ENCODE measurements at places on chromosomes 7 and 10.

DNA sequence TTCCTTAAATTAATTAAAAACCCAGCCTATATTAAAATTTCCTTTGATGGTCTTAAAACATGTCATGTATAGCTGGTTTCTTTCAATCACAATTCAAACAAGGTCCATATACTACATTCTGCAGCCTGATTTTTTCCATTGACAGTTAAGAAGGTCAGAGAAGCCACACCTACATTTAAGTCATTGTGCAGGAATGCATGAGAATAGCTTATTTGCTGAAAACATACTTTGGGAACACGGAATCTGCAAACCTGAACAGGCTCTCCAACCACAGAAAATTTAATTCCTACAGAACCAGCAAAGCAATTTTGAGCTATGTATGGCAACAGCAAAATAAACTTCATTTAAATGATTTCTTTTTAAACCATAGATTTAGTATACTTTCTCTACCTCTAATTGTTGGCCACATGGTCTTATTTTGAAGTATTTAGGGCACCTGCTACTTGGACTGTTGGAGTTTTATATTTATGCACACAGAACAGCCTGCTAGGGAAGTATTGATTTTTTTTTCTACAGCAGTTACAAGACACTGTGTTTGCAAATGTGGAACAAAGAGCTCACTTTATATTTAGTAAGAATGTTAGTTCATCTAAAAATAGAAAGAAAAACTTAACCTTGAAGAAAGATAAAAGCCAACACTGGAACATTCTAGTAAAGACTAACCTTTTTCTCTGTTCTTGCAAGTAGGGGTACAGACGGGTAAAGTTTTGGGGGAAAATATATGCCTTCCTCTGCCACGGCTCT, 240.9 kb upstream of the IMMP2L start:
- no peak for DNase-seq

GRCh38 chr7:37336259-37336658, 112.4 kb downstream of the ELMO1 start:
- DNase-seq, result no peak

GRCh38 chr7:72441791-72442190, 29.7 kb upstream of the CALN1 start:
- DNase-seq, result no peak

GRCh38 chr10:69807122-69807521, 5.4 kb downstream of the COL13A1 start:
- DNase-seq, result no peak

DNA sequence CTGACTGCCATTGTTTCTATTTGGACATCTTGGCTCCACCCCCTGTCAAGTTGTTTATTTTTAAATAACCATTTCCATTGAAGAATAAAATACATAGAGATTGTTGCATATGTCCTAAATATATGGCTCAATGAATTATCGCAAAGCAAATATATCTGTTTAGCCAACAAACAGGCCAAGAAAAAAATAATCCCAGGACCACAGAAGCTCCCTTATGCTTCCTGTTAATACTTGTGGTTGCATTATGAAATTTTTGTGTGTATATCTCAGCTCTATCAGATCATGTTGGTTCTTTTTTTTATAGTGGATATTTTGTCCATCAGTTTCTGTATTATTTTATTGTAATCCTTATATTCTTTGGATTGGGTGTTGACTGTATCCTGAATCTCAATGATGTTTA, 53.4 kb upstream of the CYP2C8 start:
- no peak for DNase-seq

DNA sequence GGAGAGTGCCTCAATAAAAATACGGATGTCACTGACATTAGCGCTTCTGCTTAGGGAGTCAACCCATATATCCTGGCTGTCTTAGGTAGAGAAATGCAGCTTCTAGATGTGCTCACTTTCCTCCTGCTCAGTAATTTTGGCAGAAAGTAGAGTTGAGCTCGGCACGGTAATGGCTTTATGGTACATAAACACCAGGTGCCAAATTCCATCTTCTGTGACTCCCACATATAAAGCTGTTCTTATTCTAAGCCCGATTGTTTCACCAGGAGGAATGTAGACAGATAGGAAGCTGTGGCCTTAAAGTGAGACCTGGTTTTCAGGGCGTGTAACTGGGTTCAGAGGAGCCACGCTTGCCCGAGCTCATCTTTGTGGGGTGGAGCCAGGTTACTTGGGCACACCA, 143.7 kb downstream of the CREB5 start:
- DNase-seq, result no peak

DNA sequence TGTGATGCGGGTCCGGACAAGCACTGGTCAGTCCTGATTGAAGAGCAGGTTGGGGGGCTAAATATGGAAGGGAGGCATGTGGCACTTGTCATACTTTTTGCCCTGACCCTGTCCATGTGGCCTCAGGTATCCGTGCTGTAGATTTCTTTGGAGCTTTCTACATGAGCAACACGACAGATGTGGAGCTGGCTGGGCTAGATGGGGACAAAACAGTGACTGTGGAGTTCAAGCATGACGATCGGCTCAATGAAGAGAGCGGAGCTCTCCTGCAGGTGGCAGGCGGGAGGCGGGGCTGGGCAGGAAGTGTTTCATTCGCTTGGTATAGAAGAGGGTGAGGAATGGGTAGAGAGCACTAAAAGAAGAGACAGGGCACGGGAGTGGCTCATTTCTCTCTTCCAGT, 13.0 kb upstream of the CHCHD1 start:
- DNase-seq, result peak; percentile 43

DNA sequence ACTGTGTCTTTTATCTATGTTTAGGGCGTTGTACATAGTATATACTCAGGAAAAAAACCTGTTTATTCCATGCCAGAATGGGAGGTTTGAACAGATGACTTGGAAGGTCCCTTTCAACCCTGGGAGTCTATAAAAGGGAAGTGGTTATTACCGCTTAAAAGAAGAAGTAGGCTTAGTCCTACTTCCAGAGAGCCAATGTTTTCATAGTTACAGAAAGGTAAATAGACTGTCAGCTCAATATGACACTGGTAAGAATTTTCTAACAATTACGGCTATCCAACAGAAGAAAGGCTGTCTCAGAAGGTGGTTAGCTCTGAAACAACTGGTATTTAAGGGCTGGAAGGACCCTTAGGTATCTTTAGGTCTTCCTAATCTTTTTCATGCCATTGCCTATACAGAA, 1.1 kb upstream of the TFAM start:
- no peak for DNase-seq

- DNase-seq, result no peak
These were observed 19.8 kb downstream of the PANK1 start for GRCh38 chr10:89625041-89625765.

DNA sequence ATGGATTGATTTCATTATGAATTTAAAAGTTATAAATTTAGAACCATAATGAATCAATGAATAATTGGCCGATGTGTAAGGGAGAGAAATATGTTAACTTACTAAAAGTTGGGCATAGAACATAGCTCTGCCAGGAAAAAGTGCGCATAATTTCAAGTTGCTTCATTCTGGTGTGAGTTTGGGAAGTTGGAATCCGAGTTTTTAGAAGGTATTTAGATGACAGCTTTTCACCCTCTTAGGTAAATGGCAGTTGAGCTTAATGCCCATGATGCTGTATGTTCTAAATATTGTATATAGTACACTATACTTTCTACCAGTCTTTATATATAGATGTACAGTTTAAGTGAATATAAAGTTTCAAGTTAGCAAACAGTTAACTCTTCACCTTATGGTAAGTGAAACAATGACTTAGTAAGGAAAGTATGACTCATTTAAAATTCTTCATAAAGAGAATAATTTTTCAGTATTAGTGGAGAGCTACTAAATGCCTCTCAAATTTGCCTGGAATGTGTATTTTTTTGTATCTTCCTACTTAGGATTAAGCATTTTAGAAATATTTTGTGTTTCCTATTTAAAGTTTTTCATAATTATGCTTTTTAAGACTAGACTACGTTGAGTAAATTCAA, 1.6 kb downstream of the C1GALT1 start:
- no peak for DNase-seq

DNA sequence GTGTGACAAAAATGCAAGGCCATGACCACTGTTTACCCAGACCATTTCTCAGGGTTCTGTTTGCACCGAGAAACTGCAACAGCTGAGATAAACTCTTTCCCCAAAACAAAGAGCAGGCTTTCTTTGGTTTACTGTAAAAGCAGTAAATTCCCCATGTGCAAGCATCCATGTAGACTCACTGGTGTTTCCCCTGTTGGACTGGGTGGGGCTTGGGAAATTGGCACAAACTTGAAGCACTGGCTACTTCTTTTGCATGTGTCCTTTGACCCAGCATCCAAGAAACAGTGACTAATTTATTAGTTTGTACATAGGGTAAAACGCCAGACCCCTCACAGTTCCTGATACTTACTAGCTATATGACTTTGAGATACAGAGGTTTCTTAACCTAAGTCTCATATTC, 12.3 kb downstream of the IQUB start:
- DNase-seq, result no peak

- no peak for DNase-seq
These were observed 31.0 kb upstream of the MKI67 start for GRCh38 chr10:128156999-128157755.

DNA sequence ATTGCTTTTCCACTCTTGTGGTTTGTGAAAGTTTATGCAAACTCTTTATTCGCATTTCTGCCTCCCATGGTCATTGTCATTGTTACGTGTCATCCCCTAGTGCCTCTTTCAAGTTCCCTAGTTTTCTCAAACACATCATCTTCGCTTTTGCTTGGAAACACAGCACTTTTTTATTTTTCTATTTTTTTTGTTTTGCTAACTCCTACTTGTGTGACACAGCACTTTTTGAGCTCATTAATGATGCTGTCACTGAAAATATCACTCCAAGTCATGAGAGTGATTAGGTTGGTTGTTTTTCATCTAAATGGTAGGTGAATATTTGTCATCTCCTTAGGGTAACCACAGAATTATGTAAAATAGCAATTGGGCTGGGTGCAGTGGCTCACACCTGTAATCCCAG, 8.5 kb upstream of the STX1A start:
- DNase-seq, result no peak

GRCh38 chr10:87829986-87830729, 12.1 kb upstream of the ATAD1 start:
- no peak for DNase-seq

Measured in stimulated activated CD8-positive, alpha-beta memory T cell treated with anti-CD3 and anti-CD28 coated beads, Interleukin-4, amount 100 ng/mL, for 1 hour (primary cell).